ENCODE measurements at places on chromosomes 7 and 10. TPM values are rescaled to one million over a fixed set of nuclear protein-coding genes. Genes with fewer than 3 reads are reported as not detected.

The UCMA gene
- total RNA-seq, result not detected

The LFNG gene
- 21.5 TPM for total RNA-seq

The SLC29A4 gene
- 0.46 TPM for total RNA-seq

The PTN gene
- total RNA-seq, result 0.35 TPM

The TRPV5 gene
- total RNA-seq, result not detected

The THSD7A gene
- not detected for total RNA-seq

The IDI2 gene
- total RNA-seq, result not detected

The SHTN1 gene
- 21.5 TPM for total RNA-seq

The TET1 gene
- 0.51 TPM for total RNA-seq

The LMTK2 gene
- total RNA-seq, result 13.8 TPM

The EPDR1 gene
- not detected for total RNA-seq

The AKAP9 gene
- total RNA-seq, result 22.8 TPM

The NUTM2A gene
- total RNA-seq, result 1.3 TPM

The FBXO24 gene
- 0.27 TPM for total RNA-seq

The ACTL6B gene
- total RNA-seq, result not detected

The WEE2 gene
- not detected for total RNA-seq

The LIPM gene
- total RNA-seq, result 0.11 TPM

The ADIRF gene
- total RNA-seq, result 107 TPM

The ZNF22 gene
- 16.6 TPM for total RNA-seq

The SEMA3D gene
- total RNA-seq, result 8.3 TPM

The COL28A1 gene
- total RNA-seq, result not detected

The CCL26 gene
- not detected for total RNA-seq

All from foreskin keratinocyte (primary cell).